ENCODE measurements at places on chromosomes 5 and 9.

- ATAC-seq = peak; percentile 10
Observed at GRCh38 chr5:176388003-176388443, 375 bp downstream of the NOP16 start.

- no peak for ATAC-seq
Observed at GRCh38 chr9:114107286-114108001, 8.4 kb upstream of the KIF12 start.

GRCh38 chr9:107768224-107768623 lies 278.7 kb upstream of the KLF4 start:
- ATAC-seq = no peak

GRCh38 chr9:137664676-137665075 lies 45.9 kb downstream of the EHMT1 start:
- no peak for ATAC-seq

DNA sequence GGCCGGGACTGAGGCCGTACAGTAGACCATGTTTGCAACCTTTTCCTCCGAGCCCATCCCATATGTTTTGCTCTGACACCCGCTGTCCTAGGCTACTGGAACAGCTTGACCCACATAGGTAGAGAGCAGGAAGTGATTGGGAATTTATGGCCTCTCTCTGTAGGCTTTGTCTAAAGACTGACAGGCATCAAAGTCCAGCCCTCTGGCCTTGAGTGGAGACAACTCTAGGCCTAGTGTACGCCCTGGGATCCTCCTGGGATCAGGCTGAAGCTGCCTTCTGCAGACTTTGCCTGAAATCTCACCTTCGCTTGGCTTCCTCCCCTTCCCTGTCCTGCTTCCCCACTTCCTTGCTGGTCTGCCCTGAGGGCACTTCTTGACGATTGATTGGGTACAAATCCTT lies 13.6 kb upstream of the AKNA start:
- ATAC-seq = no peak

DNA sequence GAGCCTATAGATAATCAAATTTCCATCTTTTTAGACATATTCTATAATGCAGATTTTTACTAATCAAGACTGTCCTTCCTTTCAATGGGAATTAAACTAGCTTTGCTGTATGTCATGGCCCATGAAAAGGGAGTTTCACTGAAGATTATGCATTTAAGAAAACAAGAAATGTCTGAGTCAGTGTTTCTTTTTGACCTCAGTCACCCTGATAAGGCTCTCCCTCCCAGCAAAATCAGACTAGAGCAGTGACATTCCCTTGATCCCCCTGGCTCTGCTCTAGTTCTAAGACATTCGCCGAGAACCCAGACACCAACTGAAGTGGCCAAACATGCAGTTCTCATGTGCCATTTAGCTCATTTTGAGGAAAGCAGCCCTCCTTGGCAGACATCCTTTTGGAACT lies 442.0 kb downstream of the ACTL7B start:
- ATAC-seq = no peak

DNA sequence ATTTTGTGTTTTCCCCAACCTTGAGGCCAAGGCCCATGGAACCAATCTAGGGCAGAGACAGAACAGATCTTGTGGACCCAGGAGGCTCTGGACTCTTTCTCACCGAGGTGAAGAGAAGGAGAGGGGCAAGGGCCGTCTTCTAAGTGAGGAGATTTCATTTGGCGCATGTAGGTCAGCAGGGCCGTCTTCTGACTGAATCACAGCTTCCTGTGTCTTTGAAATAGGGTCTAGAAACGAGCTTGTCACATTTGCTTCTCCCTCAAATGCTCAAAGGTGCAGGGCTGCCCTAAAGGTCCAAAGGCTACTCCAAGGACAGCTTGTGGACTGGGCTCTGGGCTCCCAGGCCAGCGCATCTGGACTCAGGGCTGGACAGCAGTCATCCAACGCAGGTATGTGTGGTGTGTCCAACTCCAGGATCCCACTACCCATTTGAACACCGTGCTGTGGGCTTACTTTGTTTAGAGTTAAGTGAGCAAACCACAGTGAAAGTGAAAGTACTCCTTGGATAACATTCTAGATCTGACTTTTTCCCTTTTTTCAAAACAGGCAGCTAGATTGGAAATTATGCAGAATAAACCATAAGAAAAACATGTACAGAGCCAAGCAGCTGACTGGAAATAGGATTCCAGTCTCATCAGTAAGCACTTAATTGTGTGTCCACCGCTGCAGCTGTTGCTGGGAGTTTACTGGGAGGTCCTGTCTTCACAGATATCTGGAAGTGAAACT lies 357.0 kb downstream of the GADD45G start:
- no peak for ATAC-seq

- ATAC-seq = no peak
Observed at GRCh38 chr5:74736759-74737158, 30.2 kb downstream of the GFM2 start.

DNA sequence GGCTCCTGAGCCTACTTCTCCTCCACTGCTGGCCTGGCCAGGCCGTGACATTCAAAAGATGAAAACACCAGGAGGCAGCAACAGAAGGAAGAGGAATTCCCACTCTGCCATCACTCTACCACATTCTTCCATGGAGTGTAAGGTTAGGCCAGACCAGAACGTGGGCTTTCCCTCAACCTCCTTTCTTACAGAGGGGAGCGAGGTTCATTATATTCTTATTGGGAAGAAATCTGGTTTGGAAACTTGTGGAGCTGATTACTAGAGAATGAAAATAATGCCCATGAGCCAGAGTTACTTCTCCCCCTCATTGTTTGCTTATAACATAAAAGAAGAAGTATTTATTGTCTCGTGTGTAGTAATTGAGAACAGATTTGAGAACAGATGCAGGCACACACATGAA lies 136.3 kb upstream of the BASP1 start:
- ATAC-seq = peak; percentile 80

- no peak for ATAC-seq
Observed at GRCh38 chr5:154767576-154767975, 12.4 kb downstream of the LARP1 start.

DNA sequence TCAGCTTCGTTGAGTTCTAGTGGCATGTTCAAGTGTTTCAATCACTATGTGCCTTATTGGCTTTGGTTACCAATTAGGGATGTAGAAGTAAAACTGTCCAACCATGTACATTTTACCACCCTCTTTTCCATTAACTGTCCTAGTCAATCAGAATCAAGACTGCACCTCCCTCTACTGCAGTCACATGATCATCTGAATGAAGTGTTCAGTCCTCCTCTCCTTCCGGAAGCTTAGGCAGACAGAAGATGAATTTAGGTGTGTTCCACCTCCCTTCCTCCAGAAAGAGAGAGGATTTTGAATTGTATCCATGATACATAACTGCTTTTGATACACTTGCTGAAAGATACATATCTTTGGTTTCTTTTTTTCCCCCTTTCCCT lies 133.7 kb downstream of the ERCC6L2 start:
- no peak for ATAC-seq

DNA sequence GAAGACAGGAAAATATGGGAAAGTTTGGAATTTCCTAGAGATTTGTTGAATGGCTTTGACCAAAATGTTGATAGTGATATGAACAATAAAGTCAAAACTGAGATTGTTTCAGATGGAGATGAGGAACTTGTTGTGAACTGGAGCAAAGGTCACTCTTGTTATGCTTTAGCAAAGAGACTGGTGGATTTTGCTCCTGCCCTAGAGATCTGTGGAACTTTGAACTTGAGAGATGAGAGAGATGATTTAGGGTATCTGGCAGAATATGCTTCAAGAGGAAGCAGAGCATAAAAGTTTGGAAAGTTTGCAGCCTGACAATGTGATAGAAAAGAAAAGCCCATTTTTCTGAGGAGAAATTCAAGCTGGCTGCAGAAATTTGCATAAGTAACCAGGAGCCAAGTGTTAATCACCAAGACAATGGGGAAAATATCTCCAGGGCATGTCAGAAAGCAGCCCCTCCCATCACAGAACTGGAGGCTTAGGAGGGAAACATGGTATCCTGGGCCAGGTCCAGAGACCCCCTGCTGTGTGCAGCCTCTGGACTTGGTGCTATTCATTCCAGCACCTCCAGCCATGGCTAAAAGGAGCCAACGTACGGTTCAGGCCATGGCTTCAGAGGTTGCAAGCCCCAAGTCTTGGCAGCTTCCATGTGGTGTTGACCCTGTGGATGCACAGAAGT lies 114.3 kb upstream of the STARD4 start:
- ATAC-seq = no peak

DNA sequence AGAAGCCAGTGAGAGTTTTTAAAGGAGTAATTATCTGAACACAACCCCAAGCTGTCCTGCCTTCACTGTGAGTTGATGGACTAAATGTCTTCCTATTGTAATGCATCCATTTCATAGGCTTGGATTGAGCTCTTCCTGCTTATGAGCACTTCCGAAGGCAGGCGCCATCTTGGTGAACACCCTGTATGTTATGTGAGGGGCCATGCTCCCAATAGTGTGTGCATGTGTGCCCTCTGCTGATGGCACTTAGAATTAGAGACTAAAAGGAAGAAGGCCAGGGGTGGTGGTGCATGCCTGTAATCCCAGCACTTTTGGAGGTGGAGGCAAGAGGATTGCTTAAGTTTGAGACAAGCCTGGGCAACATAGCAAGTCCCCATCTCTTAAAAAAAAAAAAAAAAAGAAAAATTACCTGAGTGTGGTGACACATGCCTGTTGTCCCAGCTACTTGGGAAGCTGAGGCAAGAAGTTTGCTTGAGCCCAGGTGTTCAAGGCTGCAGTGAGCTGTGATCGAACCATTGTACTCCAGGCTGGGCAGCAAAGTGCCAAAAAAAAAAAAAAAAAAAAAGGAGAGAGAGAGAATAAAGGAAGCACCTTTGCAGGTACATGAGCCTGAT lies 65.0 kb downstream of the C9orf152 start:
- ATAC-seq = no peak

GRCh38 chr9:5453004-5453403 lies 2.7 kb downstream of the CD274 start:
- no peak for ATAC-seq

DNA sequence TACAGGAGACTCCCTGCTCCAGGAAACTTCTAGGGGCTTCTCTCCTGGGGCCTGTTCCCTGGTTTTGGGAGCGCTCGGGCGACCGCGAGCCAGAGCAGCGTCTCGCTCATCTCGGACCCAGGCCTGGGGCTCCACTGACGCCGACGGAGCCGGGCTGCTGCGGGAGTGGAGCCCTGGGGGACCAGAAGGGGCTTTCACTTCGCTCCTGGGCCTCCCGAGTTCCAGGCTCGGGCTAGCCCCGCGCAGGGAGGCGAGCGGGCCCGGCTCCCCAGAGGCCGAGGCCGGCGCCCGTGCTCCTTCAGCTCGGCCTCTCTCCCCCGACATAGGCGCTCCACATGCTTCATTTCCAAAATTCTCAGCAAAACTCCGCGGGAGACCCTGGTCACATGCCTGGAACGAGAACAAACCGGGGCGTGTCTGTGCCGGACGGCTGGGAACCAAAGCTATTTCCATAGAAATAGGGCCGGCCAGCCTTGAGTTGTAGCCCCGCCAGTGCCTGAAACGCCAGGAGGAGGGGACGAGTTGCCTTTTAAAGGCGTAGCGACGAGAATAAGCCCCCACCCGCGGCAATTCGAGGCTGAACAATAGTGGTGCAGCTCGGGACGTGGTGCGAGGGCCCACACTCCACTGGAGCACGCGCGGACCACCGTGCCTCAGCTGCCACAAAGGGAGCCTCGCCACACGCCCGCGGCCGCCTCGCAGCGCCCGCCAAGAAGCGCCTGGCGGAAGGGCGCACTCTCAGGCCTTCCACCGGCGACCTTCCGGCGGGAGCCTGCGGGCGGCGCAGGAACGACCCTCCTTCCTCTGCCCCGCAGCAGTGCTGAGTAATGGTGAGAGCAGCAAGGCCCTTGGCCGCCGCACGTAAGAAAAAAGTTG lies 1.1 kb upstream of the G3BP1 start:
- peak; percentile 4 for ATAC-seq

GRCh38 chr9:110126986-110127864 lies 80.7 kb downstream of the C9orf152 start:
- no peak for ATAC-seq

- no peak for ATAC-seq
Observed at GRCh38 chr5:159671886-159672285, 244.4 kb upstream of the ADRA1B start.

GRCh38 chr9:120136696-120137095 lies 443.3 kb downstream of the CDK5RAP2 start:
- no peak for ATAC-seq

DNA sequence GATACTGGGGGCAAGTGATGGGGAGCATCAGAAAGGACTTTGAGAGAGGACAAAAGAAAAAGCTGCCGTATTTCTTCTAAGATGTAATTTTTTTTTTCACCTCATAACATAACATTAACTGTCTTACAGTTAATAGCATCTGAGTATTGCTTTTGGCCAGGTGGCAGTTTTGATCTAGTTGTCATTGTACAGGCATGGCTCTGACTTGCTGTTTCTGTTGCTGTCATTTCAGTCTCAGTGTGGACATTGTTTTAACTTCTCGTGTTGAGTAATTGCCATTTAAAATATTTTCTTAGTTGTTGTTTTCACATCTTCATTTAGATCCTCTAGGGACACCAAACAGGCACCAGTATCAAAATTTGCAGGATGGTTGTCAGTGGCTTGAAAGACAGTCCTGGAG lies 12.4 kb downstream of the SMAD5 start:
- no peak for ATAC-seq

- ATAC-seq = peak; percentile 14
Observed at GRCh38 chr5:93589152-93589828, 6.3 kb downstream of the NR2F1 start.

DNA sequence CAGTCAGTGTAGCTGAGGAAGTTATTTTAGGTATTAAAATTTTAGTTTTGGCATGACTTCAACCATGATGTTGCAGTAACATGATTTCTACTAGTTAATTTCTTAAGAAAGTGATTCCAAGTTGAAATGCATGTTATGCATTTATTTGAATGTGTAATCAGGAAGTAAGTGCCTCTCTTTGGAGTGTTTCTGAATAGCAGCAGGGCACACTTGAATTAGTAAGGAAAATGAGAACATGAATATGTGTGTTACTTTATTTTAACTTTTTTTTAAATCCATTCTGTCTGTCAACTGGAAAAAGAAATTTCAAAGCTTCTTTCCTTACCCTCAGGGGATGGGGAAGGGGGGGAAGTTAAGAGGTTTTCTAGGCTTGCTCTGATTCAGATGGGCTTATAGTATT lies 40.4 kb downstream of the CTNNA1 start:
- ATAC-seq = no peak

Measured in SK-N-SH treated with all-trans-retinoic acid at 6 μM for 48 hours (cell line).